ENCODE measurements at places on chromosomes 2 and 18.

DNA sequence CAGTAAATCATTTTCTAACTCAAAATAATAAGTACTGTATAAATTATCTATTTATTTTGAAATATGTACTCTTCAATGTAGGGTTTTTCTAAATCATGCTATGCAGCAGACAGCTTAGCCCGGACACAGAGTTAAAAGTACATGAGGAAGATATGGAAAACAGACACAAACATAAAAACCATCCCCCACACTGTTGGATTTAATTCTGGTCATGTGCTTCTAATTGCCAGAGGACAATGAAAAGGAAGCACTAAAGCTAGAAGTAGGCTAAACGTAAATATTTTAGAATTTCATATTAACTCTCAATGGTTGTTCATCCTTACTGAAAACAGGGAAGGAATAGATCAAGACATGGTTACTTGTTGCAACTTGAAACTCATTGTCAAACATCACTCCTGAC is 420.7 kb downstream of the ERBB4 start:
- no peak for DNase-seq

DNA sequence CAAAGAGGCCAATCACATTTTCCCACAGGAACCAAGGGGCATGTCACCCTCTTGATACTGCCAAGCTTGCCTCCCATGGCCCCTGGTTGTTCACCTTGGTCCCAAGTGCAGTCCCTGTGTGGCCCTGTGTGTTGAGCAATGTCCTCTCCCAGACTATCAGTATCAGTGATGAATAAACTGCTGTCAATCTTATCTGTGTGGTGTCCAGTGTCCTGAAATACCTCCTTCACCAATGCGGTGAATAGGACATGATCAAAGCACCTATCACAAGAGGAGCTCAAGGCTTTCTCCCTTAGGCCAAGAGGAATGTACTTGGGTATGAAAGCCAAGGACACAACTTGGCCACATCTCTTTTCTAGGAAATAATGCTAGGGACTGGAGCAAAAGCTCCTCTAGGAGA is 68.2 kb downstream of the MAIP1 start:
- DNase-seq: no peak

DNA sequence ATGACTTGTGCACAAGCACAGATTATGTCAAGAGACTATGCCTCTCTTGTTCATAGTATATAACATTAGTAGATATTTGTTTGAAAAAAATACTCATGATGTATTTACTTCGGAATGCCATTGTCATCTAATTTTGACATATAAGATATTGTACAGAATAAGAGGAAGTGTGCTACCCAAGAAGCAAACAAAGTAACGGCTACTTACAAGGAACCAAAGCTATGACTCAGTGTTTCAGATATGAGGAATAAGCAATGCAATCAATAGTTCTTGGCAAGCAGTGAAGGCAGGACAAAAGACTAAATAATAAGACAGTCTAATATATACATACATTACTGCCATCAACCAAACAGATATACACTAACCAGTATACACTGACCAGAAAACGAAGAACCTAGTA is 256.3 kb downstream of the CCDC178 start:
- DNase-seq: no peak

DNA sequence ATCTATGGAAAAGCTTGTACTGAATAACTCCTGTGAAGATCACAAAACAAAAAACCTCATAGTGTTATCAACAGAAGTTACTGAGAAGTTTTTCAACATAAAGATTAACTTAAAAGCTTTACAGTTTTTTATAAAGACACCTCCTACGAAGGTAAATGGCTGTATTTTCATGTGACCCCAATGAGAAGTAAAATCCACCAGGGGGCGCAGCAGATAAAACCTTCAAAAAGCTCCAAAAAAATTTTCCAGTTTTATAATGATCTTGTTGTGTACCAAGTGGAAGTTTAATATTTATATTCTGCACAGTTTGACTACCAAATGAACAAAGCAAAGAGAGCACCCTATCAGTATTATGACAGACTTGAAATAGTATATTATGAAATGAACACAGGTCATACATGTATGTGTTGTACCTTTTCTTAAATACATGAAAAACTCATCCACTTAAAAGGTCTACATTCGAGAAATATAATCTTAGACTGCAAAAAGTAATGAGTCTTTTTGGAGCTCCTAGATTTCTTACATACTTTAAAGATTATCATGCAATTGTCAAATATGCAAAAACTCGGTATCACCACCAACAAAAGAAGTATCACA is 38.5 kb downstream of the PNO1 start:
- DNase-seq: no peak

GRCh38 chr2:102510791-102511575 is 38.0 kb downstream of the SLC9A4 start:
- DNase-seq: no peak

DNA sequence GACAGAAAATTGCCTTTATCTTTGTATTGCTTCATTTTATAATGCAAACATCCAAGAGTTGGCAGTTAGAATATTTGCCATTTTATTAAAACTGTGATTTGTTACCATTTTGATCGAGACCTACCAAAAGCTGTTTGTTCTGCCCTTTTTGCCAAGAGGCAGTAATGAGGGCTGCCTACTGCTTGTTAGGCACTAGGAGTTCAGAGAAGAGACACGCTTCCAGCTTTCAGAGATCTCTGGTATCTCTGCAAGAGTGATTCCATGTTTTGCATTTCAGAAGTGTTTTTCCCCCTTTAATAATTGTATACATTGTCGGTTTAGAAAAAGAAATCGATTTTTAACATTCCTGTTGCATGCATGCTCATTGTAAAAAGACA is 628 bp downstream of the MRPL30 start:
- DNase-seq: peak; percentile 33

DNA sequence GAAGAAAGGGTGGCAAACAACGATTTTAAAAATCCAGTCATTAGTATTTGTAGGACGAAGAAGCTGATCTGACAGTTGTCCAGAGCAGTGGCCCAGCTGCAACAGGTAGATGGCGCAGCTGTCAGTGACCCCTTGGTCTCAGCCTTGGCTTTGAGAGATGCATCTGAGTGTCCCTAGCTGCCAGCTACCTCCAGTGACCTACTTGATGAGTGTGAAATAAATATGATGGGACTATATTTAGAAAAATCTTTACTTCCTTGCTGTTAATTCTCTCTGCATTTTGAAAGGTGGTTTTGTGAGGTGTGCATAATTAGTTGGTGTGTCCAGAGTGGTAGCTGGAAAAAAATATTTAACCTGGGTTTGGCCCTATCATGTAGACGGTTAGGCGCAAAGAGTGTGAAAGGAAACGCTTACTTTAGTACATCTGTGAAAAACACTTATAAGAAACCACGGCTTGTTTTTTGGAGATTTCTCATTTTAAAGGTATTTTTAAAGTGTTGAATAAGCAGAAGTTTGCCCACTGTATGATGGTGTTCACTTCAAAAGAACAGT is 963 bp downstream of the INPP1 start:
- no peak for DNase-seq

- peak; percentile 10 for DNase-seq
Observed at GRCh38 chr2:59585655-59586054, 967.8 kb downstream of the BCL11A start.

DNA sequence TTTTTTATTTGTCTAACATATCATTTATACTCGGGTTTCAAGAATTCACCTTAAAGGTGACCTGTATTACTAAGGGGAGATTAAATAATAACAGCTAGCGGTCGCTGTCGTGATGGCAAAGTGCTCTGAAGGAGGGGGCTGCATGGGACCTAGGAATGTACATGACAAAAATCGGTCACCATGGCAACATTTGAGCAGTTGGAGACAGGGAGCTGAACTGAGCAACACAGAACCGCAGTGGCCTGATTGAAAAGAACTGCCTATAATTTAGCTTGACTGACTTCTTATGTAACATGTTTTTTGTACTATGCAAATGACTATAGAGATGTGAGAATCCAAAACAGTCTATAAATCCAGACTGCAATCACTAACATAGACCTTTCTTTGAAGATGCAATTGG is 34.3 kb upstream of the EPHA4 start:
- DNase-seq: no peak

DNA sequence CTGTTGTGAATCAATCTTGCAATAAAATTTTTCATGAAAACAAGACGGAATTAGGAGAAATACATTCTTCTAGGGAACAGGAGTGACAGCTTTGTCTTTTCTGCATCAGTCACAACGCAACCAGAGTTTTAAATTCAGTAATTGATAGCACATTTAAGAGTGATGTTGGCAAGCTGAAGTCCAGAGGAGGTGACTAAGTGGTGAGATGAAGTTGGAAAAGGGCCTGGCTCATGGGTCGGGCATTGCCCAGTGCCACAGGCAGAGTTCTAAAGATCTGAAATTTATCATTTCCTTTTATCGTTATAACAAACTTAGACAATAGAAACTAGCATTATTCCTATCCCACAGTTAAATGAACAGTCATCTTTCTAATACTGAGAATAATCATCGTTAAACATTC is 764.6 kb upstream of the ZEB2 start:
- no peak for DNase-seq

DNA sequence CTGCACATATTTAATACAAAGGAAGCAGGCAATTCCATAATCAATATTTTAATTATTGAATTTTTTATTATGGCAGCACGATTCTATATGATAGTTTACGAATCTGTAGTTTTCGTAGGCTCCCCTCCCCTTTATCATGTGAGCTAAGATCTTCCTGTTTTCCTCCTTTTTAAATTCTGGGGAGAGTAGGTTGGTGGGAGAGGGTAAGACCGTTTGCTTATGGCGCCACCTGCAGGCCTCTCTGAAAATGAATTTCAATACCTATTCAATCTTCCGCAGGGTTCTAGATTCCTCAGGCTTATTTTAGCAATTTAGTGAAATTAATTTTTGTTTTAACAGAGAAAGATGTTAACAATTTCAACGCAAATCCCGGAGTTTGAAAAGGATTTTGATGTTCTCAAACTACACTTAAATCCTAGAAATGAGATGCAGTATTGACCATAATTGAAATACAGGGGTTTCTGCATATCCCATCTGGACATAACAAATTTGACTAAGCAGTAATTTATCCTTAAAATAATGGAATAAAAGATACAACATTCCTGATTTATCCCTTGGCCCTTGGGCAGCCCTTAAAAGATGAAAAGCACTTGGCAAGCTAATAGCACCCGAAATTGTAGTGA is 12.8 kb upstream of the GBX2 start:
- peak; percentile 83 for DNase-seq

- DNase-seq: no peak
Observed at GRCh38 chr2:144666032-144666431, 146.1 kb upstream of the ZEB2 start.

- DNase-seq: peak; percentile 54
Observed at GRCh38 chr2:140586379-140586778, 1544.4 kb downstream of the LRP1B start.

GRCh38 chr2:185833864-185834263 is 95.3 kb downstream of the FSIP2 start:
- DNase-seq: no peak
